ENCODE measurements at places on chromosomes 5 and 9.

DNA sequence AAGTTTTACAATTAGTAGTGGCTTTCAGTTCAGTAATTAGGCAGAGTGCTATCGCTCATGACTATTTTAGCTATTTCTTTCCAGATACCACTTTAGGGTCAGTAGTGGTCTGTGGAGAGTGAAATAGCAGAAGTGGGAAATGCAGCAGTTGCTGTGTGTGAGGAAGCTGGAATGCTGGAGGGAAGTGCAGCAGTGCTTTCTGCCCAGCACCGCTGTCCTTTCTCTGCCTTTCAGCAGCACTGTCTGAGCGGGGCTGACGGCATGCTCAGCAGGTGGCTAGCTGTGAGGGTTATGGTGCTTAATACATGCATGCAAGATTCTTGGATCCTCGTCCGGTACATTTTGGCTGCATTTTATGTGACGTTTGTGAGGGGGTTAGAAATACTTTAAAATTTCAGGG, 213.9 kb downstream of the PBX3 start:
- no peak for DNase-seq

GRCh38 chr9:80503671-80504281, 932.0 kb downstream of the TLE4 start:
- DNase-seq = no peak

- no peak for DNase-seq
Measured at GRCh38 chr5:95784514-95785302, 37.8 kb downstream of the GLRX start.

DNA sequence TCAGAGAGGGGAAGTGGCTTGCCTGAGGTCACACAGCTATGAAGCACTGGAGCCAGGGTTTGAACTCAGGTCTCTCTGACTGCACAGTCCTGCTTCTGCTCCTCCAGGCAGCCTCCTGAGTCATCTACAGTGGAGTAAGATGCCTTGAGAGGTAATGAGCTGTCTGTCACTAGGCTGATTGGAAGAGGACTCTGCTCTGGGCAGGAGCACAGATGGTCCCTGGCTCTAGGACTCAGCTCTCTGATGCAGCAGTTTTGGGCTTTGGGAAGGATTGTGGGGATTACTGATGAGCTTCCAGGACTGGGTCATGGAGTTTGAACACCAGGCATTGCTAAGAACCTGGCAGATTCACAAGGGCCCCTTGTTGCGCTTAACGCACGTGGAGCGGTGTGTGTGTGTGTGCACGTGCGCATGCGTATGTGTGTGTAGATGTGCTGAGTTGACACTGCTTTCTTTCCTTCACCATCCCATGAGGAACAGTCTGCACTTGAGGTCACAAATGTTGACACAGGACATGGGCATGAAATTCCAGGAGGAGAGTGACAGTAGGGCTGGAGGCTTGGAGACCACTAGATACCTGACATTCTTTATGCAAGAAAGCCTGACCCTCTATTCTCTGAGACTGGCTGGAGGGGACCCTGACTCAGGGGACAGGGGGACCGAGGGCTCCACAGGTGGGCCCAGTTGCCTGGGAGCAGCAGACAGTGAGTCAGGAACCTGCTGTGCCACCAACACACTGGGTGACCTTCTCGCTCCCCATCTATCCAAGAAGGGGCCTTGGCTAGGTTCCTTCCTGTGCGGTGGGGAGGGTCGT, 170.5 kb downstream of the RGS3 start:
- no peak for DNase-seq

GRCh38 chr5:133734916-133735315, 122.6 kb upstream of the FSTL4 start:
- no peak for DNase-seq

GRCh38 chr5:96492459-96493047, 59.5 kb upstream of the PCSK1 start:
- no peak for DNase-seq

- no peak for DNase-seq
Measured at GRCh38 chr9:13957089-13957488, 356.9 kb downstream of the NFIB start.

DNA sequence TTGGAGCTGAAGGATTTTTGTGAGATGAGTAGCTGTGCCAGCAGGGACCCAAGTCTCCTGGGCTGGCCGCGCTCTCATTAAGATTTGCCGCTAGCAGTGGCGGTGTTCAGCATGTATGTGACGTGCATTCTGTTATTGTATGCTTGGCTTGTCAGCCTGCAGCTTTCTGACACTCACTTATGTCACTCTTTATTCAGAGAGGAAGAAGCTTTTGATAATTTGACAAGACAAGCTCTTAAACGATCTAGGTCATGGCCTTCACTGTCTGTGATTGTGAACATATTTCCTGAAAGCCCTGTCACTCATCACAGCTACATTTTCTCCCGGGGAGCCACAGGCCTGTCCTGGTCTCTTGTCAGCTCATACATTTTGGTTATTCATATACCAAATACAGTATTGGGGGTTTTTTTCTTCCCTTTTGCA, 98.2 kb upstream of the GRHPR start:
- DNase-seq = no peak

DNA sequence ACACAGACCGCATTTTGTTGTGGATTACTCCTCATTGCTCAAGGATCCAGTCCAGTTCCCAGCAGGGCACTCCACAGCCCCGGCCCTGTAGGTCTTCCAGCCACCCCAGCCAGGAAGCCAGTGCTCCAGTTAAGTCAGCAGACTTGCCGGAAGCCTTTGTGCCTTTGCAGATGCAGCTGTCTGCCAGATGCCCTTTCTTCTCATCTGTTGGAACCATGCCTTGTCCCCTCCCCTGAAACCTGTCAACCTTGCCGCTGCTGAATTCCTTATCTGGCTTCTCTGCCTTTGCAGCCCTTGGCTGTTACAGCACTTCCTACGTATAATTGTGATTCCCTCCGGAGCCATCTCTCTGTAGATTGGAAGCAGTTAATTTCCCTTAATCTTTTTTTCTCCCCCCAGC, 28.4 kb downstream of the PSAT1 start:
- DNase-seq = no peak

GRCh38 chr9:115015018-115015635, 84.7 kb upstream of the TNFSF8 start:
- DNase-seq = no peak

DNA sequence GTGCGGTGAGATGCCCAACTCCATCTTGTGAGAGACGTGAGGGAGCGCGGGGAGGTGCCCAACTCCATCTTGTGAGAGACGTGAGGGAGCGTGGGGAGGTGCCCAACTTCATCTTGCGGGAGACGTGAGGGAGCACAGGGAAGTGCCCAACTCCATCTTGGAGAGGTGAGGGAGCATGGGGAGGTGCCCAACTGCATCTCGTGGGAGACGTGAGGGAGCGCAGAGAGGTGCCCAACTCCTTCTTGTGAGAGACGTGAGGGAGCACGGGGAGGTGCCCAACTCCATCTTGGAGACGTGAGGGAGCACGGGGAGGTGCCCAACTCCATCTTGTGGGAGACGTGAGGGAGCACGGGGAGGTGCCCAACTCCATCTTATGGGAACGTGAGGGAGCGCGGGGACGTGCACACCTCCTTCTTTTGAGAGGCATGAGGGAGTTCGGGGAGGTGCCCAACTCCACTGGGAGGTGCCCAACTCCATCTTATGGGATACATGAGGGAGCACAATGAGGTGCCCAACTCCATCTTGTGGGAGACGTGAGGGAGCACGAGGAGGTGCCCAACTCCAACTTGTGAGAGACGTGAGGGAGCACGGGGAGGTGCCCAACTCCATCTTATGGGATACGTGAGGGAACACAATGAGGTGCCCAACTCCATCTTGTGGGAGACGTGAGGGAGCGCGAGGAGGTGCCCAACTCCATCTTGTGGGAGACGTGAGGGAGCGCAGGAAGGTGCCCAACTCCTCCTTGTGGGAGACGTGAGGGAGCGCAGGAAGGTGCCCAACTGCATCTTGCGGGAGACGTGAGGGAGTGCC, 235.4 kb downstream of the CACNA1B start:
- DNase-seq = no peak

DNA sequence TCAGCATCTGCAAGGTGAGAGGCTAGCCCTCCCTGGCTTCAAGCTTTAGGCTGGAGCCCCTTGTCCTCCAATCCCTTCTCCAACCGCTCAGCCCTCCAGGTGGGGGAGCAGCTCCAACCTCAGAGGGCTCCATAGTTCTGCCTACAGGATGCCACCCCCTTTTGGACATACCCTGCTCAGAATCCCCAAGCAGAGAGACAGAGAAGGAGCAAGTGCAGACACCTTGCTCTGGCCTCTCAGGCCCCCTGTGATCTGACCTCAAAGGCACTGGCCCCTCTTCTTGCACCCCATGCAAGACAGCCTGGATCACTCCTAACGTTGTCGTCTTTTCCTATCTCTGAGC, 101.6 kb downstream of the C5orf15 start:
- no peak for DNase-seq

GRCh38 chr9:85289142-85289541, 452.6 kb downstream of the AGTPBP1 start:
- DNase-seq = no peak

- no peak for DNase-seq
Measured at GRCh38 chr9:86460216-86461002, 106.2 kb upstream of the TUT7 start.

GRCh38 chr5:1820381-1820780, 19.2 kb downstream of the NDUFS6 start:
- DNase-seq = no peak

DNA sequence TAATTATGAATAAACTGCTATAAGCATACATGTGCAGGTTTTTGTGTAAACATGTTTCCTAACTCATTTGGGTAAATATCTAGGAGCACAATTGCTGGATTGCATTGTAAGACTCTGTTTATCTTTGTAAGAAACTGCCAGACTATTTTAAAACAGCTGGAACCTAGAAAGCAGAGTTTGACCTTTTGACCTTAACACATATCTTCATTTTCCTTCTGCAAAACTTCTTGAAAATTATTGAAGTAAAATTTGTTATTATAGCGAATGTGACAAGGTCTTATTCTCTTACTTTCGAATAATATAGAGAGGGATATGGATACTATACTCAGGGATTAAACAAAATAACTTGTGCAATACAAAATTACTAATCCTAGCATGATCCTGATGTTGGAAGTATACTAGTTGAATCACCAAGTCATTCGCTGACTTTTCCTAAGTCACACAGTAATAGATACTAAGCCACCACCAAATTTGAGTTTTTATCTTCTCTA, 3.2 kb upstream of the ANXA1 start:
- DNase-seq = no peak

GRCh38 chr5:109754319-109754718, 64.6 kb downstream of the MAN2A1 start:
- DNase-seq = no peak

- no peak for DNase-seq
Measured at GRCh38 chr5:431711-432050, 11.3 kb upstream of the EXOC3 start.

GRCh38 chr5:95628933-95629332, 9.0 kb downstream of the GPR150 start:
- DNase-seq = no peak

DNA sequence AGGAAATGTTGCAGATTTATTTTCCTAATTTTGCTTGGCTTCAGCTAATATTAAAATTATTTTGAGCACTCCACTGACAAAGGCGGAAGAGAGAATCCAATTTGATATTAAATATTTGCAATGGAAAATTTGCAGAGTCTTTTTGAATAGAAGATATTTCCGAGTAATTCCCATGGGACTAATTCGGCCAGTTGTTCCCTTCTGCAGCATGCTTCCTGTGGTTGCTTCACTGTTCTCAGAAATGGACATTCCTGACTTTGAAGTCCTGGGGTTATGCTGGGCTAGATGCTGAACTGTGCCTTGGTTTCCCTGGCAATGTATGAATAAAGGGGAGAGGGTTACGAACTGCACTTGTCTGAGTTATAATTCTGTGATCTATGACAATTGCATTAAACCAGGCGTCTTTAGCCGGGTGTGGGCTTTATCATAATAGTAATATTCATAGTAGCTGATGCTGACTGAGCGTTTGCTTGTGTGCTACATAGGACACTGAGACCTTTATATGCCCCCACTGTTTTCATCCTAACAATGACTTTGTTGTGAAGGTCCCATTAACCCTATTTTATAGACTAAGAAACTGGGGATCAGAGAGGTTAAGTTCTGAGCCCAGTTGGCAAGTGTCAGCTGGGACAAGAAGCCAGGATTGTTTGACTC, 114.5 kb upstream of the SPRY4 start:
- DNase-seq = no peak

GRCh38 chr9:23552876-23553601, 273.0 kb downstream of the ELAVL2 start:
- DNase-seq = no peak

- no peak for DNase-seq
Measured at GRCh38 chr5:42854795-42855194, 43.1 kb upstream of the SELENOP start.

- DNase-seq = no peak
Measured at GRCh38 chr9:18438951-18439350, 35.0 kb upstream of the ADAMTSL1 start.

GRCh38 chr5:28691526-28691925, 1653.1 kb upstream of the CDH9 start:
- DNase-seq = no peak

DNA sequence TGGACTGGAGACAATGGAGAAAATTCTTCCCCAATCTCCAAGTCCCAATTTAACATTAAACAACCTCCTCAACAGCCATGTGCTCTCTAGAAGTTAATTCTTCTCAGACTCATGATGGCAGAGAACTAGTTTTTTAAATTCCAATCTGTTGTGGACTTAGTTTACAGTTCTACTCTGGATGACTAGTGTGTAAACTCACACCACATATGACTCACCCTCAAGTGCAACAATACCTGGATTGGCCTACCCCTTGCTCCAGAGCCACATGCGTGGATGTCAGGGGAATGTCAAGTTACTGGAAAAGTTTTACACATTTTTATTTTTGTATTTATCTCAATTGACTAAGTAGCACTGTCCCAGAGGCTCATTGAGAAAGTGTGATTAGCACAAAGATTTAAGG, 136.0 kb upstream of the EFNA5 start:
- DNase-seq = no peak

- DNase-seq = no peak
Measured at GRCh38 chr9:83405759-83406158, 132.4 kb downstream of the FRMD3 start.

DNA sequence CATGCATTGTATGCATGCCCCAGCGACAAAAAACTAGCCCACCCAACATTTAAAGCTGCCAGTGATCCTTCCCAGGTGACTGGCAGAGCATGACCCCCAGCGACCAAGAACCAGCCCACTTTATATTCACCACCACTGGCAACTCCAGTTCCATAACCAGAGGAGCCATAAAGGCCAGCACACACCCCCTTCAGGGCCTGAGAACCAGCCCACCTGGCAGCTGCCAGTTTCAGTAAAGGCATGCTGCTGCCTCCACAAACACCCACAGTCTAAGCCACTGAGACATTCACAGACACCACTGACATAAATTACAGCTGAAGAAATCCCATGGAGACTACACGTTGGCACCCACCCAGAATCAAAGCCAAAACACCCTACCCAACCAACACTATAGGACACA, 46.9 kb upstream of the RGS7BP start:
- DNase-seq = no peak

DNA sequence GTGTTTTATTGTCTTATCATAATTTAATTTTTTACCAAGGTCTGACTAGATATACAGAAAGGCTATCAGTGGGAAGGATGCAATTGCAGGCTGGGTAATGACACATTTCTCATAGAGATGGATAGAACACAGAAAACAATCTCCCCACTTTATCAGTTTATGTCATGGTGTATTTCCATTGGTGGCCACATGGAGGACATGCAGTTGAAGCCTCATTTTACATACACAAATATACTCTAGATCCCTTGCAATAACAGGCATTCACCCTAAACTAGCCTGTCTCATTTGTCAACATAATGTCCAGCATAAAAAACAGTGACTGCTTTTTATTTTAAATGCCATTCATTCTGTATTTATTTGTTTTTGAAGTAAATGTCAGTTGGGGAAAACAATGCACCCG, 526.3 kb downstream of the GABRG2 start:
- no peak for DNase-seq

GRCh38 chr5:93930098-93930497, 188.7 kb upstream of the POU5F2 start:
- no peak for DNase-seq

All from stimulated activated CD4-positive, alpha-beta T cell treated with anti-CD3 and anti-CD28 coated beads, Interleukin-4, amount 100 ng/mL, for 1 hour (primary cell).